ENCODE measurements at places on chromosomes 4 and X.

GRCh38 chr4:8332891-8333331 is 63.4 kb downstream of the HTRA3 start:
- DNase-seq: no peak

GRCh38 chr4:89031272-89031671 is 25.7 kb downstream of the FAM13A start:
- DNase-seq: no peak

GRCh38 chr4:41358647-41359421 is 102.1 kb downstream of the UCHL1 start:
- no peak for DNase-seq

- no peak for DNase-seq
These were observed 462.3 kb downstream of the DMD start for GRCh38 chrX:32749070-32749469.

GRCh38 chr4:151015459-151016347 is 619 bp upstream of the LRBA start:
- peak; percentile 78 for DNase-seq

GRCh38 chrX:23726191-23726590 is 16.9 kb downstream of the ACOT9 start:
- DNase-seq: no peak

- no peak for DNase-seq
These were observed 274.1 kb upstream of the TENM3 start for GRCh38 chr4:181969151-181969550.

- DNase-seq: no peak
These were observed 34.9 kb upstream of the SLC25A4 start for GRCh38 chr4:185108185-185108584.

DNA sequence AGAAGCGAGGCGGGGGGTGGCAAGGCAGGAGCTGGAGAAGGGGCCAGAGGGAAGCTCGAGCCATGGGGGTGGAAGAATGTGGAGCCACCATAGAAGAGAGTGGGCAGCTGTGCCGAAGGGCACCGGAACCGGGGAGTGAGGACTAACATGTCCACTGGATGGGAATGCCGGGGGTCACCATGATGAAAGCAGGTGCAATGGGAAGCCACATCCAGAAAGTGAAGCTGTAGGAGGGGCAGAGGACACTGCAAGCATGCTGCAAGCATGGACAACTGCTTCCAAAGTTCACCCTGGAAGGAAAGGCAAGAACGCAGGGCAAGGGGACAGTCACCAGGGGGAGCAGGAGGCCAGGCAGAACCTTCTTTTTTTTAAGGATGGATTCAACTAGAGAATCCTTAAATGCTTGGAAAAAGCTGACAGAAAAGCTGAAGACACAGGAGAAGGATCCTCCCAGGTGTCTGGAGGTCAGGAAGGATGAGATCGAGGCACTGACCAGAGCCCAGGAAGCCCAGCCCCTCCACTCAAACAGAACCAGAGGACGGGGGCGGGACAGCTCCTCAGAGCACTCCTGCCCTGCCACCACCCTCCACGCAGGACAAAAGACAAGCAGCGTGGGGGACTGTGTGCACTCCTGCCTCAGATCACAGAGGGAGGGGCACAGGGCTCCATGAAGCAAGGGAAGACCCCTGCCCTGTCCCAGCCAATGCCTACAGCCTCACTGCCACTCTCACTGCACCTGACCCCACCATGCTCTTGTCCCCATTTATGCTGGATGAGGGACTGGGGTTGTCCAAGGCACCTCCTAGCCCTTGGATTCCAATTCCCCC is 169.2 kb downstream of the AFAP1 start:
- DNase-seq: no peak

- no peak for DNase-seq
These were observed 15.6 kb downstream of the DCK start for GRCh38 chr4:71009086-71009485.

DNA sequence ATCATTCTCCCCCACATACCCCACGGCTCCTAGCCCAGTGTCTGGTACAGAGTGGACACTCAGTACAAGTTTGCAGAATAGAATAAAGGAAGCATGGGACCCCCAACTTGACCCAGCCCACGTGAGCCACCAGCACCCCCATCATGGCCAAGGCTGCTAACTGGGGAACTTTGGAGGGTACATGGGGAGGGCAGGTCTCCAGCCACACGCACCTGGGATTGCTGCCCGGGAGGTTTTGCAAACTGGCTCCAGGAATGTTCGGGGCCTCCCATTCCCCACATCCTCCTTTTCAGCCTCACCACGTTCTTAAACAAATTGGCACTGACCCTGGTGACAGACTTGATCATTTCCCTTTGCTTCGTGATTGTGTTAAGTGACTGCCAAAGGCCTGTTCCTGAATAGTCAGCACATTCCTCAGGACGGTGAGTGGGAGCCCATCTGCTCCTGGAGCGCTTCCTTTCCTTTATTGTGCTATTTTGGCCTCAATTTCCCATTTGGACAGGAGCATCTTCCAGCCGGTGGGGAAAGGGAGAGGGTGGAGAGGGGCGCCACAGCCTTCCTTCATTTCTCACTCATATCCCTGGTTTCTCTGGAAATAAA is 18.7 kb upstream of the XPNPEP2 start:
- DNase-seq: no peak

DNA sequence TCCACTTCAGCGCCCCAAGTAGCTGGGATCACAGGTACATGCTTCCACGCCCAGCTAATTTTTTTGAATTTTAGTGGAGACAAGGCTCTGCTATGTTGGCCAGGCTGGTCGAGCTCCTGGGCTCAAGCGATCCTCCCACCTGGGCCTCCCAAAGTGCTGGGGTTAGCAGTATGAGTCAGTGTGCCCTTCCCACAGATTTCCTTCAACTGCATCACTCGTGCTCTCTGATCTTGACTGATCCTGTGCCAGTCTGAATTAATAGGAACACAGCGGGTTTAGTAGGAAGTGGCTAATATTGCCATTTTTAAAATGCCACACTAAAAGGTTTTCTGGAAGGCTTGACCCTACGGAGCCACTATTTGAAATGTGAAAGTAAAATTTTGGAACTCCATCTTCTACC is 4.3 kb upstream of the SHROOM2 start:
- no peak for DNase-seq

GRCh38 chrX:132955690-132956089 is 2.7 kb downstream of the HS6ST2 start:
- no peak for DNase-seq

Measured in activated T-helper 1 cell treated with anti-CD3 and anti-CD28 coated beads, Interleukin-2, amount 50 U/mL, for 16 hours (primary cell).